NCI-H2029 (cell line): ENCODE measurements at places on chromosomes 6 and 20.

DNA sequence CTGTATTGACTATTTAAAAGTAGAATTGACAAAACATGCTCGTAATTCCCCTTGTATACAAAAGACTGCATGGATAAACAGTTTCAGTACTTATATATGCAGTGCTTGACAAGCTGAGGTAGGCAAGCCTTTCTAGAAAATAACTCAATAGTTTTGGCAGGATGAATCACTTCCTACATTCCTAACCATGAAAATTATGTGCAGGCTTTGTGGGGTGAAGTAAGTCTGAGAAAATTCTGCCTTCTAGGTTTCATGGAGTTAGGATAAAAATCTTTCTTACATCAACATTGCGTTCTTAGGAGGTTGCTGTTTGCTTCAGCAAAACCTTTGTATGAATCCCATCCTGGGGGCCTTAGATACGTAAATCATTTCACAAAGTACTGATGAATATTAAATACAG is 801.4 kb upstream of the EYS start:
- DNase-seq, result no peak

GRCh38 chr6:108168090-108168463 is 2.3 kb downstream of the NR2E1 start:
- DNase-seq, result no peak

GRCh38 chr20:56793916-56794315 is 164.8 kb downstream of the TFAP2C start:
- no peak for DNase-seq

GRCh38 chr6:7529141-7529540 is 12.3 kb upstream of the DSP start:
- no peak for DNase-seq

GRCh38 chr6:52749556-52750152 is 13.6 kb downstream of the GSTA2 start:
- DNase-seq, result peak; percentile 65

DNA sequence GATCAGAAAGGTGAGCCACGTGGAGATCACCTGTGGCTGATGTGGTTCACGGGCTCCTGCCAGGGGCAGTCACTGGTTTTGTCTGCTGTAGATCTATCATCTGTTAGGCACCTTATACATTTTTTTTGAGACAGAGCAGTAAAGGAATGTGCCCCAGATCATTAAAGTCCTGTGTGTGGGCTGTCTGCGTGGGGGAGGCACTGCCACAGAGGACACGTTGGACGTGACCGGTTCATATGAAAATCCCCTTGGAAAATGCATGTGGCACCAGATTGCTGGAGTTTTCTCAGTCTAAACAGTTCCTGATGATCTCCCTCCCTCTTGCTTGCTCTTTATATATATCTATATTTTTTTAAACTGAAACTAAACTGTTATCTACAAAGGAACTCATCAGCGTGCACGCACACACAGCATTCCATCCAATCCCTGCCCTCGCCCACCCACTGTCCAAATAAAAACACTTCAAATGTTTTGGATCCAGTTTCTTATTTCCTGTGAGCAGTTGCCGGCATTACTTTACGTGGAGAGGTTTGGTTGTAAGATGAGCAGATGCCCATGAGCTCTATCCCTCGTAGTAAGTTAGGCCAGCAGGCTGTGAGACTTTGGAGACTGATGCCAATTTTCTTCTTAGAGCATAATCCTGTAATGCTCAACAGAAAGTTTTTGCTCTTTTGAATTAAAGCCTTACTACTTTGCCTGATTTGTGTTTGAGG is 161.6 kb upstream of the EXOC2 start:
- no peak for DNase-seq

DNA sequence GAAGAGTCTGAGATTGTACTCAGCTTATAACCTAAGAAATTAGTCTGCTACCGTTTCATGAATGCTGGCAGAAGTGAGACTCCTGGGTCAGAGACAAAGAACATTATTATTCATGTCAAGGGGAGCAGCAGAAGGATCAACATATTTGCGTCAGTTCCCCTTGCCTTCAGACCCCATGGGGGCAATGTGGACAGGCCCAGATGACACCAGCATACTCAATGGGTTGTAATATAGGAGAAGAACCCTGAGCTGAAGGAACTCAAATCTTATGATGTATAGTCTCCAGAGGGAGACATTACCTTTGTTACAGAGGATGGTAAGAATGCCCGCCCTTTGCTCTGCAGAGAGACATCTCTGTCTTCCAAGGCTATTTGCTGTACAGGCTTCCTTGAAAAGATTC is 384.4 kb downstream of the EPM2A start:
- no peak for DNase-seq
